Common myeloid progenitor, CD34-positive (primary cell): ENCODE measurements at places on chromosomes 2 and 18.

DNA sequence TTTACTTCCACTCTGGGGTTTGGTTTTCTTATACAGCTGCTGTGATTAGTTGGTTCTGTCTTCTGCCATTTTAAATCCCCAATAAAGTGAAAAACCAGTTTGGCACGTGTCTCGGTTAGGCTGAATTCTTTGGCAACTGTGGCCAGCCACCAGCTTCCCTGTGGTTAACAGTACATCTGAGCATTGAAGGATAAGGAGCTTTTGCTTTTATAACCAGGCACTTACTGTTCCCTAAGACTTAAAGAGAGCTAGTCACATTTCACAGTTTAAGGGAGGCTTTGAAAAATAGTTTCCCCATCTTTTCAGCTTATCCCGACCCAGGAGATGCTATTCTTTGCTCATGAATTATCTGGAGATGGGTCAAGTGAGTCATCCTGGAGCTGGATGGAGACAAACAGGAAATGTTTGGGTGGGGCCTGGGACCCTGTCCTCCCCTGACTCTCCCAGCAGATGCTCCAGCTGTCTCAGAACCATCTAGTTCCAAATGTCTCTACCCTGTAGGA lies 57.3 kb upstream of the EML6 start:
- no peak for DNase-seq

GRCh38 chr2:128626760-128627511 lies 308.3 kb upstream of the HS6ST1 start:
- no peak for DNase-seq

DNA sequence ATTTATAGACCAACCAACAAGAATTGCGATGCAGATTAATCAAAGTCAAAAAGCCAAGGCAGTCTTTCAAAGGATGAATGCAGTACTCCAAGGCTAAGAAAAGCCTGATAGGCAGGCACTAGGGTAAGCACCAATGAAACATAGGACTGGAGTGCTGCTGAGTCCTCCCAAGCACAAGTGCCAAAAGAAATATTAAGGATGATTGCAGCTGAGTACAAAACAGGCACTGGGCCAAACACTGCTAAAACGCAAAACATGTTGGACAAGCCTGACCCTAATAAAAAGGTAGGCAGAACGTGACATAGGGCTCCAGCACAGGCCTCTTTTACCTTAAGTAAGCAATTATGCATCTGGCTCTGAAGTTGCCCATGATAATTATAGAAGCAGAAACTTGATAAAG lies 160.1 kb upstream of the LRP1B start:
- no peak for DNase-seq

GRCh38 chr2:174878537-174879147 lies 114.4 kb upstream of the CHRNA1 start:
- peak; percentile 47 for DNase-seq

- peak; percentile 62 for DNase-seq
These were observed 51.2 kb downstream of the SPIRE1 start for GRCh38 chr18:12606592-12607315.

DNA sequence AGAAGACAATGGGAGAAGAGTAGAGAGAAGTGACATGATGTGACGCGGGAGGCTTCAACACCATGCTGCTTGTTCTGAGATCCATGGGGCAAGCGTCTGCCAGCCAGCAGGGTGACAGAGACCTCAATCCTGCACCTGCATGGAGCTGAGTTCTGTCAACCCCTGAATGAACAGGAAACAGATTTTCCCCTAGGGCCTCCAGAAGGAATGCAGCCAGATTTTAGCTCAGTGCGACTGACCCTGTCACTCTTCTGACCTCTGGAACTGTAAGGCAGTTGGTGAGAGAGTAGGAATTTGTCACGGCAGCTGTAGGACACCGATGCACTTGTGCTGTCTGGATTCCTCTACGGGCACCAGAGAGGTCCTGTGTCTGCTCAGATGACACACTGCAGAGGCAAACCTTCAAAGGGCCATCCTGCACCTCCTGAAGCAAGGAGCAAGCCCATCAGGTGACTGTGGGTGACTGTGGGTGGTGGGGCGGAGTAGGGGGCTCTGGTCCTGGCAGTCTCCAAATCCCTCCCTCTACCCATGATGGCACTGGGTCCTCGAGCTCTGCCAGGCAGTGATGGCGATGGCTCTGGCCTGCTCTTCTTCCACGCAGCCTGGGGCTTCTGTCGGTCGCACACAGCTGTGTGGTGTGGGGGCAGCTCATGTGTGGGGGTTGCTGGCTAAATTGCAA lies 194.3 kb upstream of the TWIST2 start:
- DNase-seq: no peak

- no peak for DNase-seq
These were observed 124.7 kb upstream of the CTAGE1 start for GRCh38 chr18:22542406-22542835.

- DNase-seq: no peak
These were observed 44.0 kb downstream of the DNMT3A start for GRCh38 chr2:25297738-25298137.

- no peak for DNase-seq
These were observed 56.0 kb downstream of the PKDCC start for GRCh38 chr2:42103829-42104228.

GRCh38 chr2:129253461-129253812 lies 726.0 kb upstream of the RAB6C start:
- DNase-seq: peak; percentile 5

DNA sequence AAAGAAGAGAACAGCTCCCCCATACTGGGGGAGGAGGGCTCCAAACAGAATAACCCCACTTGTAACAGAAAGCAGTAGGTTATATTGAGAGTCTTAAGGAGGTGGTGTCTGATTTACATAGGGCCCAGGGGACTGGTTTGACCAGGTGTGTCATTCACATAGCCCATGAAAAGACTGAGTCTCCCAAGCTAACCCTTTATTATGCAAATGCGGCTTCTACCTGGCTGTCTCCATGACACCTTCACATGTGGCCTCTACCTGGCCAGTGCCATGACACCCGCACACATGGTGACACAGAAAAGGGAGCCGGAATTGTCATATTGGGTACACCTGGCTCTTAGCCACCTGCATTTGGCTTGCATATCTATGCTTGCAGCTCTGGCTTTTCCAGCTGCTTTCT lies 1057.2 kb upstream of the PIK3C3 start:
- no peak for DNase-seq

DNA sequence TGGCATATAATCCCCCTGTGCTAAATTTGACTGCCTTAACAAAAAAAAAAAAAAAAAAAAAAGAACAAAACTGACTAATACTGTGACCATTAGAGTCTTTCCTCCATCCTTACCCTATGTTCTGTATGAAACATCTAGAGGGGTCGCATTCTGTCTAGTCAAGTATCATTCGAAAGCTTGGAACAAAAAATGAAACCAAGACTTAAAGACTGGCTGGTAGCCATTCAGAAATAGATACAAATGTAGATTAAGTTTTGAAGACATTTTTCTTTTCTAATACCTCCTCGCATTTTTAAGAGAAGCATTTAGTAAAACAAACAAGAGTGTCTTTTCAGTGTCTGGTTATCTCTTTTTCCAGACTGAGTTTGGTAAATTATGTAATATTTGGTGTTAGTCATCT lies 66.7 kb downstream of the SPATS2L start:
- no peak for DNase-seq

DNA sequence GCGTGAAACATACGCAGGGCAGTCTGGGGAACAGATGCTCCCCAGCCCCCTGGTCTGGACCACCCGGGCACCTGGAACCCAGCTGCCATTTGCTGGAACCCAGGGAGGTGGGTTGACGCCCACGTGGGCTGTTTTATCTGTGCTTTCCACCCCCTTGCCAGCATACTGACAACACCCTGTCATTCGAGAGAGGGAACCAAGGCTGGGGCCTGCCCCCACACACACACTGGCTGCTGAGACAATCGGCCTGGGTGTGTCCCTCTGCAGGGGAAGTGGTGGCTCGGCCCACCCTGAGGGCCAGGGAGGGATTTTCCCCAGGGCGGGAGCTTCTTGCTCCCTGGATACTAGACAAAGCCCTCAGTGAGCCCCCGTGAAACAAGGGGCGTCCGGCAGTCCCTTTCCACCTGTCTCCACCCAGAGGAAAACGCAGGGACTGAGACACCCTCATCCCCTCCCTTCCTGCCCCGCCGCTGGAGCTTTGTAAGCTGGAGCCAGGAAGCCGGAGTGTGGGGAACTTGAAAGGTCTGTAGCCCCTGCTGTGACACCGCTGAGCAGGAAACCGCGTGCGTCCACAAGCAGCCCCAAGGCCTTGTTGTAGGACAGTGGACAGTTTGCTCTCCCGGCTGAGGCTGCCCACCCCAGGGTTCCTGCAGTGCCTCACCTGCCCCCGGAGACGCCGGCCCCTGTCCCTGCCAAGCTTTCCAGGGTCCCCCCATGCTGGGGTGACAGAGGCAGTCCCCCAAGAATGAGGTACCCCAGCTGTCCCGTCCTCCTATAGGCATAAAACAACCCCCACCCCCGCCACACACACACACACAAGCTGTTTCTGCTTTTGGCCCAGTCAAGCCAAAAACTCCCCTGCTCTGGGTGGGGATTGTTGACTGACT lies 14.1 kb upstream of the KLF11 start:
- DNase-seq: peak; percentile 90

DNA sequence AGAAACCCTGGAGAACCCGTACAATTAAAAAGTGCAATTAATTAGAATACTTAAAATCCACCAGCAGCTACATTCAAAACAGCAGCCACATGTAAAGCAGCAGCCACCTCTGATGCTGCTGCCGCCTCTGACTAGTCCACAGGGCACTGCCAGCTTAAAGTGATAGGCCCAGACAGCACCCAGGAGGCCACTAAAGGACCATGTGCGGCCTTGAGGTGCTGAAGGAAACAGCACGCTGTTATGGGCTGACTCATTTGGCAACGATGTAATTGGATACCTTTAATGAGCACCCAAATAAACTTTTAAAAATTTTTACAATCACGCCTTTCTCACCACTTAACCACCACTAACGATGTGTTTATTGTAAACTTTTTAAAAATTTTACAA lies 209.3 kb upstream of the NCKAP5 start:
- DNase-seq: no peak

GRCh38 chr2:167761465-167762136 lies 485.8 kb downstream of the STK39 start:
- DNase-seq: no peak

- no peak for DNase-seq
These were observed 52.5 kb downstream of the KCNE4 start for GRCh38 chr2:223104336-223105132.

DNA sequence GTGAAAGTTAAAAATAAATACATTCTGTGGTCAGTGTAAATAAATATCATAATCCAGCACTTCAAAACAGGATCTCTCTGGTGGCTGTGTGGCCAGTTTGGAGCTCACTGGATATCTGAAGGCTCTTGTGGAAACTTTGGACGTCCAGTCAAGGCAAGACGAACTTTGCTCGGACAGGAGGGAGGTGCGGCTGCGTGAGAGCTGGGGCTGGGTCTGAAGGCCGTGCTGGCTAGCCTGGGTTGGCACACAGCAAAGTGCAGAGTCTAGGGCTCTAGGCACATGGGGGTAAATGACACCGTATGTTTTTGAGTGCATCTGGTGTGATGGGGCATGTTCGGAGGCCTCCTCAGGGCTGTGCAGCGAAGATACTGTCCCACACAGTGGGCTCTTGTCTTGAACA lies 78.9 kb upstream of the TXNDC2 start:
- DNase-seq: no peak

GRCh38 chr2:159375241-159375640 lies 88.7 kb upstream of the WDSUB1 start:
- no peak for DNase-seq

DNA sequence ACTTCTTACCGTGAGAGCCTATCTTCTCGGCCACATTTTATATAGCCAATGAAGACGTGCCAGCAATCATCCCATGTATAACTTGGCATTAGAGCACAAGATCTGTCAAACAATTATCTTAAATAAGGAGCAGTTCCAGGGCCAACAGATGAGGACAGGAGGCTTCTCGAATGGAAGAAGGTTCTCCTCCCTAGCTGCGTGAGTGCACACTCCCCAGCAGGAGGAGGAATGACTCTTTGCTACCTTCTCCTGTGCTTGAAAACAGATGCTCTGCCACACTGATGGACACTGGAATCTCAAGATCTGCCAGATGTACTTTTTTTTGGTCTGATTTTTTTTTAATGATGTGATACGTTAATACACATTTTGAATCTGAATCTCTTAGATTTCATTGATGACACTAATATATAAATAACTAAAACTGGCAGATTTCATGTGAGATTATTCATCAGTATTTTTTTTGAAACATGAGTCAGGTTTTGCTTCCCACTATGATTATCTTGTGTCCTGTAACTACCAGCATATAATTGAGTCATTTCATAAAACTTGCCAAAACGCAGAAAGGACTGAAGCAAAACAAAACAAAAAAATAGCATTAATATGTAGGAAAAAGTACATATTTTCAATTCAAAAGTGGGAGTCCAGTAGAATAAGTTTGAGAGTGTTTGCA lies 626 bp upstream of the VIT start:
- no peak for DNase-seq

DNA sequence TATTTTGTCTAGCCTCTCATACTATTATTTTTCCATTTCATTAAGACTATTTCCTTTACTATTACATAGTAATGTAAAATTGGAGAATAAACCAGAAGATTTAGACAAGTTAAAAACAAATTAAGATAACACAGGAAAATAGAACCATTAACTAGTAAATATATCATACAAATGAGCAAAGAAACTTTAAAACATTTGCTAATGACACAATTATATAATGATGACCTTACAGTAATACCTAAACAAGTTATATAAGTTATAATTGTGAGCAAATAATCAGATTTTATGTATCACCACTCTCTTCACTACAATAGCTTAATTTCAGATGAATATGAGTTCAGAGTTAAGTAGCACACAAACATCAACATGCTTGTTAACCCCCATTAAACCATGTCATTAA lies 72.6 kb upstream of the GRB14 start:
- no peak for DNase-seq

- no peak for DNase-seq
These were observed 41.7 kb upstream of the NABP1 start for GRCh38 chr2:191636235-191636543.

- peak; percentile 19 for DNase-seq
These were observed 12.6 kb downstream of the EVA1A start for GRCh38 chr2:75548036-75548573.

GRCh38 chr2:37205689-37206341 lies 9.5 kb downstream of the CEBPZOS start:
- no peak for DNase-seq

DNA sequence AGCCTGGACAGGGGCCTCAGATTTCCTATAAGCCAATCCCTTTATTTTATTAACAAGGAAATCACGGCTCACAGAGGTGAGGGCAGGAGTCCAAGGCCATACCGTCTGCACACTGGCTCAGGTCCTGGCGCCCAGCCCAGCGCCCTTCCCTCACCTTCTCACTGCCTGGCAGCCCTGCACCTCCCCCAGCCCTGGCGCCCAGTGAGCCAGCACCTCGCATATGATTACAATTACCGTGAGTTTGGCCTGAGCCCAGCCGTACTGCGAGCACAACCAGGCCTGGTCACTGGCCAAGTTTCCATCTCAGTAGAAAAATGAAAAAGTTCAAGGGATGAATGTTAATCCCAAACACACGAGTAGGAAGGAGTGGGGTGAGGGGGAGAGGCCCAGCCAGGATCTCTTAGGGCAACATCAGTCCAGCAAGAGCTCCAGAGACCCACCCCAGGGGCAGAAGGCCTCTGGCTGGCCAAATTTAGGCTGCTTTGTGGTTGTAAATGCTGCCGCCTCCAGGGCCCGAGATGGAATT lies 68.4 kb downstream of the MCFD2 start:
- no peak for DNase-seq
